ENCODE measurements at places on chromosomes 16 and 17.

DNA sequence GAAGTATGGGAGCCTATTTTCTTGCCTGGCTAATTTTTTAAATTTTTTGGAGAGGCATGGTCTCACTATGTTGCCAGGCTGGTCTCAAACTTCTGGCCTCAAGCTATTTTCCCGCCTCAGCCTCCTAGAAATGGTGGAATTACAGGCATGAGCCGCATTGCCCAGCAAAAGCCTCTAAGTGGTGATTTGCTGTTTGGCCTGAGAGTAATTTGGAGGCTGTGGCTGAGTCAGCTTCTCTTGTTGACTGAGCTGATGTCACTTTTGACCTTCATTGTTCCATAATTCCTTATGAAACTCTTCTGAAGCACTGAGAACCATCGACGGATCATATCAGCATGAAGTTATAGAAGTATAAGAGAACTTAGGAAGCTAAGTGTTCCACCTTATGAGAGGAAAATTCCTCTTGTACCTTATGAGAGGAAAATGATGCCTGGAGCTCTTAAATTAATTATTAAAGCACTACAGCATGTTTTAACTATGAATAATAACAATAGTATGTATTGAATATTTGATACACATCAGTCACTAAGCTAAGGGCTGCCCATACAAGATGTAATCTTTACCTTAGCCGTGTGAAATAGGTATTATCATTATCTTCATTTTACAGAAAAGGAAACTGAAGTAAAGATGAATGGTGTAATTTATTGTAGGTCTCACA lies 220.8 kb upstream of the MON1B start:
- DNase-seq = no peak

- DNase-seq = no peak
These were observed 22.7 kb downstream of the LCMT1 start for GRCh38 chr16:25134166-25134700.

DNA sequence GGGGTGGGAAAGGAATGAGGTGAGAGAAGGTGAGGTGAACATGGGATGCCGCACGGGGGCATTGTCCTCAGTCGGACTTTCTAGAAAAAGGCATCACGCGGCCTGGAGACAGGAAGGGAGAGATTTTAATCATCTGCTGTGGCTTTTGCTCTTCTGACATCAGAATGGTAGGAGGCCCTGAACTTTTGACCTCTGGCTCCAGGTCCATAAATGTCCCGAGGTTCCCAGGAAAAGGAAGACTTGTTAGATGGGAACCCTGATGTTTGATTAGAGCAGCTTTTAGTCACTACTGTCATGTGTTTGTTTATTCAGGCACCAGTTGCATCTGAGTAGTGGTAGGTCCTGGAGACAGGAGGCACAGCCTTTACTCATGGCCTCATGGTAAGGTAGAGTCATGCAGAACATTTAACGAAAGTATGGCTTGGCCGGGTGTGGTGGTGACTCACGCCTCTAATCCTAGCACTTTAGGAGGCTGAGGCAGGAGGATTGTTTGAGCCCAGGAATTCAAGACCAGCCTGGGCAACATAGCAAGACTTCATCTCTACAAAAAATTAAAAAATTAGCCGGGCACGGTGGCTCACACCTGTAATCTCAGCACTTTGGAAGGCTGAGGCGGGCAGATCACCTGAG lies 203.1 kb downstream of the MSI2 start:
- DNase-seq = peak; percentile 60

GRCh38 chr16:53991754-53992378 lies 287.9 kb downstream of the FTO start:
- DNase-seq = no peak

GRCh38 chr17:29593591-29594518 lies 923 bp downstream of the ANKRD13B start:
- DNase-seq = no peak

DNA sequence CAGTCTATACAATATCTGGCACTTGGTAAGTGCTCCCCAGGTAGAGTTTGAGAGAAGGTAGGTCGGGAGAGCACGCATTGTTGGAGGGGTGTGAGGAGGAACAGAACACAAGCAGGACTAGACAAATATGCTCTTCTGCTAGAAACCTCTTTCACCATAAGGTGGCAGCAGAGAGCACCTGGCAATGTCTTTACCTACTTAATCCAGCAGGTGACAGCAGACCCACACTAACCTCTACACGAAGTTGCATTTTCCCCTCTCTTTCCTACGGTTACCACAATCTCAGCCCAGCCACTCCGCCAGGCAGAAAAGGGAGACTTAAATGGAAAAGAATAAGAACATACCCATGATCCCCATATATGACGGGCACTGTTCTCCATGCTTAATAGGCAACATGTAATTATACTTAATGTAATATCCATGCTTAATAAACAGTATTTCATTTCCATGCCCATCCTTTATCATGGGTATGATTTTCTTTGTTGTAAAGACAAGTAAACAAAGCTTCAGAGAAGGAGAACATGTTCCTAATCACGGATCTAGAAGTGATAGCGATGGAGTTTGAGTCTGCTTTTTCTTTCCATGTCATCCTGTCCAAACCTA lies 55.1 kb upstream of the CCL2 start:
- DNase-seq = peak; percentile 66

GRCh38 chr17:83053021-83053681 lies 26.3 kb upstream of the METRNL start:
- DNase-seq = no peak

DNA sequence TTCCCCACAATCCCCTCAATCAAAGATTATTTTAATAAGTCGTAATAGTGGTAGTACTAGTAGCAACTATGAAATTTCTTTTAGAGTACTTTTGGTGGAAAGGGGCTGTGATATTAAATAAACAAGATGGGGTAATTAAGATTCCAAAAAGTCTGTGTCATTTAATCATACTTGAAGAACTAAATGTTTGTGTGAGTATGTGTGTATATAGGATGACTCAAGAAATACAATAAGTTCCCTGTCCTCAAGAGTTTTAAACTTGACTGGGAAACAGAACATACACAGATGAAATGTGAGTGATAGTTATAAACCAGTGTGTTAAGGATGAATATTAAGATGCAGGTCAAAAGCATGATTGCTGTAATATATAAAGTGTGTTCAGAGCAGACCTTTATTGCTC lies 2.3 kb downstream of the ALDH3A2 start:
- no peak for DNase-seq

GRCh38 chr17:31274252-31274651 lies 22.8 kb downstream of the OMG start:
- DNase-seq = no peak

DNA sequence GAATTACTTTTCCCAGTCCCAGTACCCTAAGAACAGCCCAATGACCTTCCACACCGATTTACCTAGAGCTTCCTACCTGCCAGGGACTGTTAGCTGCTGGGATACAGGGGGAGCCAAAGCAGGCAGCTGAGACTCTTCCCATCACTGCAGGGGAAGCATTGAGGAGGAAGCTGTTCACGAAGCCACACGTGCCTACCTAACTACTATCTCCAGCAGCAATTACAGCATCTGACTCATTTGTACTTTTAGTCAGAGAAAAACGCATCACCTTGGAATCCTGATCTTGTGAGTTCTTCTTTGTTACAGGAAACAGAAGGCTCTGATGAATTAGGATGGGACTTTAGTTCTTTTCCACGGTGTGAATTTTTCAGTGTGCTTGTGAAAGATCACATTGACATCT lies 113.7 kb upstream of the DHX40 start:
- DNase-seq = no peak

- no peak for DNase-seq
These were observed 12.4 kb downstream of the TEX14 start for GRCh38 chr17:58679263-58680037.

DNA sequence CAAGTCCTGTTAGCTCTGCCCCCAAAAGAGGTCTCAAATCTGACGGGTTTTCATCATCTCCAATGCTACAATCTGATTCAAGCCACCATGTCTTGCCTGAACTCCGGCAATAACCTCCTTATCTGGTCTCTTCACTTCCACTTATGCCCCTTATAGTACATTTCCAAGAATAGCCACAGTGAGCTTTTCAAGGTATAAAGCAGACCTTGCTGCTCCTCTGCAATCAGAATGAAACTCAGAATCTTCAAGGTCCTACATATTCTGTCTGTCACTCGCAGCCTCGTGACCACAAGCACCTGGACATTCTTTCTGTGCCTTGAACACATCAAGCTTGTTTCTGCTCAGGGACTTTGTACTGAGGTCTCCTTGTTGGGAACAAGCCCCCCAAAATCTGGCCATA lies 84.7 kb downstream of the YPEL2 start:
- no peak for DNase-seq

GRCh38 chr16:55948230-55948629 lies 73.1 kb upstream of the CES5A start:
- no peak for DNase-seq

- no peak for DNase-seq
These were observed 993 bp downstream of the GH1 start for GRCh38 chr17:63917646-63918045.

- no peak for DNase-seq
These were observed 287.0 kb upstream of the XYLT1 start for GRCh38 chr16:17757808-17758207.

DNA sequence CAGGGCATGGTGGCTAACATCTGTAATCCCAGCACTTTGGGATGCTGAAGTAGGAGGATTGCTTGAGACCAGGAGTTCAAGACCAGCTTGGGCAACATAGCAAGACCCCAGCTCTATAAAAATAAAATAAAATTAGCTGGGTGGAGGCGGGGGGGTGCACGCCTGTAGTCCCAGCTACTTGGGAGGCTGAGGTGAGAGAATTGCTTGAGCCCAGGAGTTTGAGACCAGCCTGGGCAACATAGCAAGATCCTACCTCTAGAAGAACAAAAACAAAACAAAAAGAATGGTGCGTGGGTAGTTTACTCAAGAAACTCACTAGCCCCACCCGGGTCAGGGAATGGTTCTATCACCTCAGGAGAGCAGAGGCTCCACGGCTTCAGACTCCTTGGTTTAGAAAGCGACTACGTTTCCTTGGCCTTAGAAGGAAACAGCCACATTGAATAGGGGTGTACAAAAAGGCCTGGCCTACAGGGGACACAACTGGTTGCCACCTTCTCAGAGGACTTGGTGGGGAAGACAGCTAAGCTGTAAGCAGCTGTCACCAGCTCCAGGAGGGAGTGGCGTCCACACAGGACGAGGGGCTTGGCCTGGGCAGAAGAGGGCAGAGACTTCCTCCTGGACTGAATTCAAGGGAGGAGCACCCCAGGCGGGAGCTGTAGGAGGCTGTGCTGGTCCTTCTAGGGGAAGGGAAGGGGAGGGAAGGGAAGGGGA lies 716 bp downstream of the TK1 start:
- no peak for DNase-seq

GRCh38 chr17:63189930-63190329 lies 223.9 kb downstream of the TANC2 start:
- DNase-seq = no peak

- DNase-seq = no peak
These were observed 47.6 kb downstream of the HSD17B2 start for GRCh38 chr16:82082543-82083244.

GRCh38 chr17:47716375-47716774 lies 16.7 kb upstream of the TBX21 start:
- DNase-seq = no peak

DNA sequence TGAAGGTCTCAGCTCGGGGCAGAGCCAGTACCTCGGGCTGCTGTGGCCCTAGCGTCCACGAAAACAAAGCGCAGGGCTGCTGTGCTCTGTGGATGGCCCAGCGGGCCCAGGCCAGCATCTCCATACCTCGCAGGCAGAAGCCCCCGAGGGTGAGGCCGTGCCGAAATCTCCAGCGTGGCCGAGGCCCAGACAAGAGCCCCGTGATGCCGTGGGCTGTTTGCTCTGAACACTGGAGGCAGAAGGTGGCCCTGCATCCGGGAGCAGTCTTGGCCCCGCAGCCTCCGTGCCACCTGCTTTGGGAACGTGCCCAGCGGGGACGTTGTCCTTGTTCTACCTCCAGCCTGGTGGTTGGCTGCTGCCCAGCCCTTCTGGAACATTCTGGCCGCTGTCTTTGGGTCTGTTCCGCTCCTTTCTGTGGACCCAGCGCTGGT lies 121.4 kb downstream of the BANP start:
- no peak for DNase-seq
